HFFc6 (cell line): ENCODE measurements at places on chromosomes 6 and 20.
A peak's percentile ranks its signal among the peaks of the same experiment; 100 is the strongest.

GRCh38 chr6:120451508-120451907 lies 882.8 kb downstream of the TBC1D32 start:
- DNase-seq, result no peak

- no peak for DNase-seq
These were observed 217.9 kb upstream of the SGK1 start for GRCh38 chr6:134535831-134536230.

- DNase-seq, result no peak
These were observed 23.1 kb upstream of the LAMP5 start for GRCh38 chr20:9491324-9491723.

GRCh38 chr6:64037427-64037826 lies 401.8 kb downstream of the PHF3 start:
- DNase-seq, result no peak

GRCh38 chr6:148776321-148777308 lies 29.8 kb downstream of the UST start:
- peak; percentile 68 for DNase-seq

DNA sequence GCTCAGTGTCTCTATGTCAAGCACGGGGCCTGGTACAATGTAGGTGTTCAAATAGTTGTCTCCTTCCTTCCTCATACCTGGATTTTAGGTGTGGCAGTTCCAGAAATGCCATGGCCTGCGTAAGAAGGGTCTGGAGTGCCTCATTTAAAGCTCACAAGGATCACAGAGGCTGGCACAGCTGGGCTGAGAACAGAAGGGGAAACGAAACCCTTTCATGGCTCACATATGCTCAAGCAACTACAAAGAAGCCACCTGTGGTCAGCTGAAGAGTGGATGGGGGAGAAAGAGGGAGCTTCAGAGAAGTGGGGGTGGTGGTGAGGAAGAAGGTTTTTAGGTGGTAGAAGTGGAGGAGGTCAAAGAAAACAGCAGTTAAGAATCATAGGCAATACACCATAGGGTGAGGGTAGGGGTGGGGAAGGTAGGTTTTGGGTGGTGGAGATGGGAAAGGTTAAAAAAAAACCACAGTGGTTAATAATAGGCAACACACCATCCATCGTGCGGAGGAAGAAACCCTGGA lies 17.0 kb upstream of the TOP1 start:
- no peak for DNase-seq

DNA sequence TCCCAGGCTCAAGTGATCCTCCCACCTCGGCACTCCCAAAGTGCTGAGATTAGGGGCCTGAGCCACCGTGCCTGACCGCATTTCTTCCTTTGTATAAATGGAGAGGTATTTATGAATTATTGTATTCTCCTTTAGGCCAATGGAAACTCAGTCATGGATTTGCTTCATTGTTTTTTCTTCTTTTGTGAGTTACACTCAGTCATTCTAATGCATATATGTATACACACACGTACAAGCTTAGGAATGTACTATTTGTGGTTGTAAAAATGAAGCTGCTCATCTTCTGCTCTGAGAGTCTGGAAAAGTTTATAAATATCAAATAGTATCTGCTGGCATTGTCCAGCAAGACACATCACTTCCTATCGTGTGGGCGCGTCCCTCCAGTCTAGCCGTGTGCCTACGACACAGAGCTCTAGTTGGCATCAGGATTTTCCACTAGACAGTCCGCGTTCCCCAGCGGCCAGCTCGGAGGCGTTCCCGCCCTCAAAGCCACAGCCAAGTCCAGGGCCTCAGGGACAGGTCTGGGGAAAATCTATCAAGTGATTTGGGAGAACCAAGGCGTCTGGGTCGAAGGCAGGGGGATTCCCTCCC lies 215.2 kb downstream of the NFATC2 start:
- peak; percentile 84 for DNase-seq

DNA sequence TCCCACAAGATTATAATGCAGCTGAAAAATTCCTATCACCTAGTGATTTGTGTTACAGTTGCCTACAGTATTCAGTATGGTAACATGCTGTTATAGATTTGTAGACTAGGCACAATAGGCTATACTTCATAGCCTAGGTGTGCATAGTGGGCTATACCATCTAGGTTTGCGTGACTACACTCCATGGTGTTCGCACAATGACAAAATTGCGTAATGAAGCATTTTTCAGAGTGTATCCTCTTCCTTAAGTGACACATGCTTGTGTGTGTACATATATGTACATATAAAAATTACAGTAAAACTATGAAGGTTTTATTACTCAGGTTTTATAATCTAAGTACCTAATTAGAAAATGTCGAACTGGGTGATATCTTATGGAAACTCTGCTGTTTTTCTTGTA lies 133.0 kb downstream of the FARS2 start:
- no peak for DNase-seq

GRCh38 chr6:35754452-35755277 lies 17.8 kb downstream of the ARMC12 start:
- no peak for DNase-seq

GRCh38 chr20:10488534-10488933 lies 53.4 kb downstream of the SLX4IP start:
- no peak for DNase-seq

DNA sequence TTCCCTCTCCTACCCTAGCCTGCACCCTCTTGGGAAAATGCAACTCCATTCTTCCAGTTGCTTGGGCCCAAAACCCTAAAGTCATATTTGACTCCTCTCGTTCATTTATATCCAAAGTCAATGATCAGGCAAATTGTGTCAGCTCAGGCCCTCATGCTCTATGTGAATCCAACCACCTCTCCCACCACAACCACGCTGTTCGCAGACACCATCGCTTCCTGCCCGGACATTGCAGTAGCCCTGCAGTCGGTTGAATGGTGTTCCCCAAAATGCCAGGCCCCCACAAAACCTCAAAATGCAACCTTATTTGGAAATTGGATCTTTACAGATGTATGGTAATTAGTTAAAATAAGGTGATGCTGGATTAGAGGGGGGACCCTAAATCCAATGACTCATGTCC lies 98.3 kb downstream of the PREX1 start:
- DNase-seq, result no peak

DNA sequence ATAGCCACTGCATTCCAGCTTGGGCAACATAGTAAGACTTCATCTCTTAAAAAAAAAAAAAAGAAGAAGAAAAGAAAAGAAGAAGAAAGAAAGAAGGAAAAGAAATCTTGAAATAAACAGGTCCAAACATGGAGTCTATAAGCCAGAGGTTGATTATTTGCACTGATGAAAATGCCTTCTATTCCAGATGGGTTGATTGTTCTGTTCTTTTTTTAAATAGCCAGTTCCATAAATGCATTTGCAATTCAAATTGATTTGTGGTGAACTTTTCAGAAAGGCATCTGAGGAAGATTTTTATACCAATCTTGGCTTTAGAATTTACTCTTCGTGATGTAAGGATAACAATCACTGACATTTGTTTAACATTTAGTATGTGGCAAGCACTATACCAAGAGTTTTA lies 243.8 kb upstream of the PLN start:
- DNase-seq, result no peak

DNA sequence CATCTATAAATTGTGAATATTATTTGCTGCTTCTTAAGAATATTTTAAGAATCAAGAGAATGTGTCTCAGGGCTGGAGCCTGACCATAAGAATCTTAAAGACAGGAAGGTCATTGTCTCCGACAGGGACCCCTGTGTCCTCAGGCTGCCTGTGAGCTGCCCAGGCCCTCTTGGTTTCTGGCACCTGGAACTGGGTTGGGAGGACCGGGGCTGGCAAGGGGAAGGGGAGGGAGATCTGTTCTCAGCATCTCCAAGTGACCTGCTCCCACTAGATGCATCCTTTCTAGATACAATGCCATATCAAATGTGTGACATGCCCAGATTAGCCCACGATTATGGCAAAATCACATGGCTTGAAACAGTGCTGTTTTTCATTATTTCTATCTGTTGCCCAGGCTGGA lies 110.5 kb downstream of the SCML4 start:
- no peak for DNase-seq

DNA sequence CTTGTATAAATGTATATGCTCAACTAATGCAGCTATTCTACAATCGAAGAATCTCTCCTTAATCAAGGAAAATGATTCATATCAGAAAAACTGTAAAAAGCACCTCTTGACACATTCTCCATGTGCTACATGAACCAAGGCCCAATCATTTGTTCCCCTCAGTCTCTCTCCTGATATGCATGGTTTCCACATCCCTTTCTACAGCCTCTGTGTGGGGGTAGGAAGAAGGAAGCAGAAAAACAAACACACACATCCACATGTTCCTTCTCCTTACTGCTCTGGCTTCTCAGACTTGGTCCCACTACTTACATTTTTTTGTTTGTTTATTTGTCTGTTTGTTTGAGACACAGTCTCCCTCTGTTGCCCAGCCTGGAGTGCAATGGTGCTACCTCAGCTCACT lies 510.5 kb downstream of the PRKN start:
- no peak for DNase-seq

- DNase-seq, result peak; percentile 5
These were observed 34.9 kb upstream of the MTHFD1L start for GRCh38 chr6:150830439-150831165.

DNA sequence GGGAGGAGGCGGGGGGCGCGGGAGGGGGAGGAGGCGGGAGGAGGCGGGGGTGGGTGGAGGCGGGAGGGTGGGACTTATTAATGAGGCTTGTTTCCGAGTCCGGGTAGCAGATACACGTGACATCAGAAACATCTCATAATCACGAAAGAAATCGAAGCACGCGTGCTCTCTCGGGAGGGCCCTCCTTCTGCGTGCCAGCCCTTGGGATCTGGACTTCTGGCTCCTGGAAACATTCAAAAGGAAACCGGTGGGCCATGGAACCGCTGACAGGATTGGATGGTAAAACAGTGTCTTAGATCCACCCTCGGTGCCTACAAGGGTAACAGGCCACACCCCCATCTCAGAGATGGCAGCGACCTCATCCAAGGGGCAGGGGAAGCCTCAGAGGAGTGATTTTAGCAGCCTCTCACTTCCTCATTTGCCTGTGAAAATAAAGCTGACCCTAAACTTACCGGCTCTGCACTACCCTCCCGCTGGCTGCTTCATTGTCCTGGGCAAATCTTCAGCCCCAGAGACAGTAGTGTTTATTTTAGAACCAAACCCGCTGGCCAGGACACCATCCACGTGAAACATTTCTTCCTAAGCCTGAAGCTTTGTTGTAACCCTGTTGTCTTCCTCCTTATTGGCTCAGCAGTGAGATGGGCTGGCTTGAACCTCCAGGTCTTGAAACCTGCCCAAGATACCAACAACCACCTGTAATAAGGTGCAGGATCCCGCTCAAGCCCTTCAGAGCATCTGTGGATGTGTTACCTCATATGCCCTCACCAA lies 97.5 kb downstream of the PSMG4 start:
- DNase-seq, result peak; percentile 5

DNA sequence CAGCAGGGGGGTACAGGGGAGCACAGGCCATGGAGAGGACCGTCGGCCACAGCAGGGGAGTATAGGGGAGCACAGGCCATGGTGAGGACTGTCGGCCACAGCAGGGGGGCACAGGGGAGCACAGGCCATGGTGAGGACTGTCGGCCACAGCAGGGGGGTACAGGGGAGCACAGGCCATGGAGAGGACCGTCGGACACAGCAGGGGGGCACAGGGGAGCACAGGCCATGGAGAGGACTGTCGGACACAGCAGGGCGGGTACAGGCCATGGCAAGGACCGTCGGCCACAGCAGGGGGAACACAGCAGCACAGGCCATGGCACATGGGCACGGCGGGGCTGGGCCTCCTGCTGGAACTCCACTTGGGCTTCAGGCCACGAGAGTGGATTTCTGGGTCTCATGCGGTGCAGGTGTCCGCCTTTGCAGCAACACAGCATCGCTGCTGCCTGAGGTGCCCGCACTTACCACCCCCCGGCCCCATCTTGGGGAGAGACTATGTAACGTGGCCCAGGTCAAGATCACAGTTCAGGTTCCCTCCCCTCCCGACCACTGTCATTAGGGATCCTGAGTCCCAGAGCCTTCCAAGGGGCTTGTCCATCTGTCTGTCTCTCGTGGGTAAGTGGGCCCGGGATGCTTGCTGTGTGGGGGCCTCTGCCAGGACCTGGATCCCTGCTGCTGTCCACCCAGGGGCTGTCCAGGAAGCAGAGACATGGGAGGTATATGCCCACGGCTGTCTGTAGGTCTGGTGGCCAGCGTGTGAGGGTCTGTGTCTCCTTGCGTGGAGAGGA lies 2.5 kb downstream of the NPBWR2 start:
- no peak for DNase-seq

DNA sequence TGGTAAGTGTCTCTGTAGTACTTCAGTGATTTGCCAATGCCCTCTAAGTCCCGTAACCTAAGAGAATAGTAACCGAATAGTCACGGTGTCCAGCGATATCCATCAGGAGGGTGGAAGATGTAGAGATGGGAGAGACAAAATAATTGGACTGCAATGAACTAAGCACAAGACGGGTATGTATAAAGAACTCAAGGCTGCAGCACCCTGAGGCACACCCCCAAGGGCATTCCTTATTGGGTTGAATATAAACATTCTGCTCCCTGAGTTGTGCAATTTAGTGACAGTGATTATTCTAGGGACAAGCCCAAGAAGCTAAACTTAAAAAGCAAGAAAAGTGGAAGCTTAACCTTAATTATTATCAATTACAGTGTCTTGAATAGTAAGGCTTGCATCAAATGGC lies 14.6 kb downstream of the DST start:
- no peak for DNase-seq

DNA sequence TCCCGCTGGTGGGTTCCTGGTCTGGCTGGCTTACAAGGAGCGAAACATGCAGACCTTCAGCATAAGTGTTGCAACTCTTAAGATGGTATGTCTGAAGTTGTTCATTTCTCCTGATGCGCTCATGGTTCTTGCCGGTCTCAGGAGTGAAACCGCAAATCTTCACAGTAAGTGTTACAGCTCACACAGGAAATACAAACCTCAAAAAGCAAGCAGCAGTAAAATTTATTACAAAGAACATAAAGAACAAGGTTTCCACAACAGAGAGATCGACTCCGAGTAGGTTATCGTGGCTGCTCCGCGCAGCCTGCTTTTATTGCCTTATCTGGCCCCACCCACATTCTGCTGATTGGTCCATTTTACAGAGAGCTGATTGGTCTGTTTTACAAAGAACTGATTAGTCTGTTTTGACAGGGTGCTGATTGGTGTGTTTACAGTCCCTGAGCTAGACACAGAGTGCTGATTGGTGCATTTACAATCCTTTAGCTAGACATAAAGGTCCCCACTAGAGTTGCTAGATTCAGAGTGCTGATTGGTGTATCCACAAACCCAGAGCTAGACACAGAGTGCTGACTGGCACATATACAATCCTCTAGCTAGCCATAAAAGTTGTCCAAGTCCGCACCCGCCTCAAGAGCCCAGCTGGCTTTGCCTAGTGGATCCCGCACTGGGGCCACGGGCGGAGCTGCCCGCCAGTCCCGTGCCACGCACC lies 39.2 kb downstream of the TRIM27 start:
- DNase-seq, result no peak

DNA sequence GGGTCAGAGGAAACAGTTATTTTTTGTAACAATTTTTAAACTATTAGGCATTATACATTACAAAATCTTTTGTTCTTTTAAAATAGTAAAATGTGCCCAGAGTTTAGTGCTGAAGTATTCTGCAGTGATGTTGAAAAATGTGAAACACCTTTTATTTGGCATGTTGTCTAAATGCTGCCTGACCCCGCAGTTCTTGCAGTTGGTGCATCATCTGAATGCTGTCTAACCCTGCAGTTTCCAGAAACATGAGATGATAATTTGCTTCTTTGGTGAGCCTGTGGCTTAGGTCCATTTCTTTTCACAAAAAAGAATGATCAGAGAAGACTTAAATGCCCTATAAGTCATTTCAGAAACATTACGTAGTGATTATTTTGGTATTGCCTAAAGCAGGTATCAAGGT lies 82.4 kb downstream of the RNF217 start:
- no peak for DNase-seq

- no peak for DNase-seq
These were observed 340.7 kb downstream of the ADGRB3 start for GRCh38 chr6:68975816-68976215.
